ENCODE measurements at places on chromosomes 13 and 19.

DNA sequence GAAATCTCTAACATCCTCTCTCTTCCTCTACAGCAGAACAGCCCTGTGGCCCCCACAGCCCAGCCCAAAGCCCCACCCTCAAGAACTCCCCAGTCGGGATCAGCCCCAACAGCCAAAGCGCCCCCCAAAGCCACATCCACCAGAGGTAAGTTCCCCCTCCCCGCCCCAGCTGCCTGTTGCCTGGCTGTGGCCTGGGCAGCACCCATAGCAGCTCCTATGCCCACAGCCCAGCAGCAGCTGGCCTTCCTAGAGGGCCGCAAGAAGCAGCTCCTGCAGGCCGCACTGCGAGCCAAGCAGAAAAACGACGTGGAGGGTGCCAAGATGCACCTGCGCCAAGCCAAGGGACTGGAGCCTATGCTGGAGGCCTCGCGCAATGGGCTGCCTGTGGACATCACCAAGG lies 14.5 kb downstream of the CC2D1A start:
- no peak for DNase-seq

GRCh38 chr13:20247403-20247802 lies 15.3 kb upstream of the GJB6 start:
- DNase-seq, result no peak

GRCh38 chr19:17841810-17842662 lies 5.7 kb downstream of the JAK3 start:
- no peak for DNase-seq

- DNase-seq, result no peak
Measured at GRCh38 chr13:45850027-45850613, 1.4 kb downstream of the SIAH3 start.

DNA sequence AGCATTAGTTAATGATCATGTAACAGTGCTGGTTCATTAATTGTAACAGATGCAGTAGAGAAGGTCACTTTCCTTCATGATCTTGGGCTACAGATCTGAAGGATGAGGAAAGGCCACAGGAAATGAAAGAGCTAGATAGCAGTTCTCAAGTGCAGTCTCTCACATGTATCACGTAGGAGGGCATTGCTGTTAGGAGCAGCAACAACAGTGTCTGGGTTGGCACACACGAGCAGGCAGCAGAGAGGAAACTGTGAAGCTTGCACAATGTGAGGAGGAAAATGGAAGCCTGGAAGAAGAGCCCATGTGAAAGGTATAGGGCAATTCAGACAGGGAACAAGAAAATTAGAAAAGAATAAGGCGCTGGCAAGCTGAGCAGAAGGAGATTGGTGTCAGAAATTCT lies 1741.5 kb downstream of the PCDH9 start:
- no peak for DNase-seq

DNA sequence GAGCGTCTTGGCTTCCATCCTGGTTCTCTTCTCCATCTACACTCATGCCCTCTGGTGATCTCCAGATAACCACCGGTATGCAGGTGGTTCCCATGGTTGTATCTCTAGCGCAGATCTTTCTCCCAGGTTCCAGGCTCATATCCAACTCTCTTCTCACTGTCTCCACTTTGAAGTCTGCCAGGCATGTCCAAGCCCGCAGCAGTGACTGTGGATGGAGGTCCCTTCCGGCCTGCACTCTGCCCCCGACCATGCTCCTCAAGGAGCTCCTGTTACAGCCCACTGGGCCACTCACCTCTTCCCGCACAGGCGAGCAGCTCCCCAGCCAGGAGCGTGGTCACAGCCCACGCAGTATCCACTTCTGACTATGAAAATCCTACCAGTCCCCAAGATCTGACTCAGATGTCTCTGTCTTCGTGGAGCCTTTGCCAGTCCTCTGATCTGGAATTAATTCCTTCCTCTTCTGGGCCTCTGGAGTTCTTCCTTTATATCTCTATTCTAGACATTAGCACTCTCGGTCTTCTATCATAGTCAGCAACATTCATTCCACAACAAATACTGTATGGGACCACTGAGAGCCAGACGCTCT lies 100.2 kb downstream of the TEX26 start:
- DNase-seq, result no peak

- DNase-seq, result no peak
Measured at GRCh38 chr13:49399801-49400472, 43.9 kb downstream of the CAB39L start.

GRCh38 chr19:42114412-42114811 lies 17.8 kb downstream of the POU2F2 start:
- DNase-seq, result no peak

GRCh38 chr13:46575301-46575771 lies 22.4 kb downstream of the LRCH1 start:
- DNase-seq, result no peak

DNA sequence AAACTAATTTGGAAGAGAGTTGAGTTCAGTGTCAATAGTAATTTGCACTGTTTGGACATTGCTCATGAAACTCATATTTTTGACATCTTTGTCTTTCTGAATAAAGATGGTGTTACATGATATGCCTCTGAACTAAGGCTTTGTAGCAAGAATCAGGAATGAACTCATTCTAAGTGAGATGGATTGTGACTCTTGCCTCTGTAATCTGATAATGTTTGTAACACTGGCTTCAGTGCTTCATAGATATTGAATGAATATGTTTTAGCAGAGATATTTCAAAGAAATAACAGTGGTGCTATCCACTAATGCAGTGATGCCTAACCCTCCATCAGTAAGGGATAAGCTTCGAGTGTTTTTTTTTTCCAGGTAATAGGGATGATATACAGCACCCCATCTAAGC lies 32.9 kb downstream of the TEX26 start:
- DNase-seq, result no peak

Measured in CD4-positive, alpha-beta memory T cell (primary cell).